ENCODE measurements at places on chromosomes 6 and 20.

DNA sequence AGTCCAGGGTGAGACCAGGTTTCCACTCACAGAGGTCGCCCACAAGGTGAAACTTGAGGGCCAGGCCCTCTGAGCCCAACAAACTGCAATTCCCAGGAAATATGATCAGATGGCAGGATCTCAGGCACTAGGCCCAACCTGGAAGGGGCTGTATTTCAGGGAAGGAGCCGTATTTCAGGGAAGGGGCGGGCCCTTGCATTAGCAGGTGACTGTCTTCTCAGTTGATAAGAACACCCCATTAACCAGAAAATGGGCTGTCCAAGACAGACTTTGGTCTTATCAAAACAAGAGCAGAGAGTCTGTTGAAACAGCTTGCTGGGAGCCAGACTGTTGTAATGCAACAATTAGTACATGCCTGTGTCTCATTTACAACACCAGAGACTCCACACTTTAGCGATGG, 10.9 kb upstream of the BNIP5 start:
- DNase-seq = peak; percentile 99

- no peak for DNase-seq
These were observed 4.1 kb downstream of the ANGPT4 start for GRCh38 chr20:911882-912600.

DNA sequence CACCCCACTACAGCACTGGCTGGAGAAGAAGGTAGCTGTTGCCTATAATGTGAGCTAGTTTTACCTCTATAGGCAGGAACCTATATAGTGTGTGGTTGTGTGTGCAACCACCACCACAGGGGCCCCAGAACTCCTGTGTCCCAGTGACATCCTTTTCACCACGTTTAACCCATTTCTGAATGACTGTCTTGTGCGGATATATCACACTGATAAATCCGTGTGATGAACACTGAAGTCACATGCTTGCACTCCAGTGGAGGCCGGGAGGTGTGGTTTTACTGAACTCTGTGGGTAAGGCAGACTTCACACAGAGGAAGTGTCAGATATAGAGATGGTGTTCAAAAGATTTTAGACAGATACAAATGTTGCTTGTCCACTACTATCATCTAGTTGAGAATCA, 32.5 kb downstream of the SDHAF4 start:
- DNase-seq = no peak

DNA sequence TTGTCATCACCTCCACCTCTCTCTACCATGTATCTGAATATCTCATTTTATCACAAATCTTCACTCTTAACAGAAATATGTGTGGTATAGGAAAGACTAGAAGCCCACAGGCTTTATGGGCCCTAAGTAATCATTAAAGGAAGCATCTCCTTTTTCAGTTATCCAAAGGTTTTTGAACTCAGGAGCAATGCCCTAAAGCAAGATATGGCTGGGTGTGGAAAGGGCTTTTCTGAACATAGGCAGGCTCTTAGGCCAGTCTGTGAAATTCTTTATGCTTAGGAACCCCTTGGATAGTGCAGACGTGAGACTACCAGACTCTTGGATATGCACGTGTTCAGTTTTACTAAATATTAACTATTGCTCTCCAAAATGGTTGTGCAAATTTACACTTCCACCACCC, 99.5 kb downstream of the ADTRP start:
- no peak for DNase-seq

- DNase-seq = peak; percentile 51
These were observed 192.2 kb downstream of the FARS2 start for GRCh38 chr6:5453546-5453945.

DNA sequence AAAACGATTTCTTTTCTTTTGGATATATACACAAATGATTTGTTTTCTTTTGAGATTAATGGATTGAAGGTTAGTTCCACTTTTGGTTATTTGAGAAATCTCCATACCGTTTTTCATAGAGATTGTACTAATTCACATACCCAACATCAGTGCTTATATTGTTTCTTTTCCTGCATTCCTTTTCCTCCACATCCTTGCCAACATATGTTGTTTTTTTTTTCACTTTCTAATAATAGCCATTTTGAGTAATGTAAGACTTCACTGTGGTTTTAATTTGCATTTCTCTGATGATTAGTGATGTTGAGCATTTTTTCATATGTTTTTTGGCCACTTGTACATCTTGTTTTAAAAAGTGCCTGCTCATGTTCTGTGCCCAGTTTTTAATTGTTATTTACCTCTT, 846.4 kb upstream of the EYS start:
- no peak for DNase-seq

- no peak for DNase-seq
These were observed 18.7 kb upstream of the GATA5 start for GRCh38 chr20:62494537-62494936.

DNA sequence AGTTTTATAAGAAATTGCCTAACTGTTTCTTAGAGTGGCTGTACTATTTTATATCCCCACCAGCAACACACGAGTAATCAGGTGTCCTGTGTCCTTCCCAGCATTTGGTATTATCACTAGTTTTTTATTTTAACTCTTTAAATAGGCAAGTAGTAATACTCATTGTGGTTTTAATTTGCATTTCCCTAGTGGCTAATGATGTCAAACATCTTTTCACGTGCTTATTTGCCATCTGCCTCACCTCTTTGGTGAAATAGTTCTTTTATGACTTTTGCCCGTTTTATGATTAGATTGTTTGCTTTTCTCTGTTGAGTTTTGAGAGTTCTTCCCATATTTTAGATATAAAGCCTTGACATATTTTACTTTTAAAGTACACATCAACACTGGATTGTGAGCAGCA, 57.8 kb downstream of the GCLC start:
- no peak for DNase-seq

- no peak for DNase-seq
These were observed 20.7 kb downstream of the TFEB start for GRCh38 chr6:41714556-41715273.

GRCh38 chr20:63854069-63854765, 7.1 kb upstream of the ABHD16B start:
- no peak for DNase-seq

DNA sequence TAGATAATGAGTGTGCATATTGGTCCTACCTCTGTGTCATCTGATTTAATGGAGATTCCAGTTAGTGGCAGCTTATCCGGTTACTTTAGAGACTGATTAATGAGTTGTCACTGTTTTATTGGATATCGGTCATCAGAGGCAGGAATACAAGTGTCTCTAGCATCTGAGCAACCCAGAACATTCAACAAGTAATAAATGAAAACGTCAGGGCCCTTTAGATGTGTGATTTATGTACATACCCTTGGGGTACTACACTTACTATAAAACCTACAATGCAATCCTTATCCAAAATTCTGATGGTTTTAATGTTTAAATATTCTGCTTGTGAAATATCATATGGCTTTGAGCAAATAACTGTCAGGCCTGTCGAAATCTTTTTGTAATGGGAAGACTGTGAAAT, 1117.9 kb upstream of the FLRT3 start:
- DNase-seq = no peak

DNA sequence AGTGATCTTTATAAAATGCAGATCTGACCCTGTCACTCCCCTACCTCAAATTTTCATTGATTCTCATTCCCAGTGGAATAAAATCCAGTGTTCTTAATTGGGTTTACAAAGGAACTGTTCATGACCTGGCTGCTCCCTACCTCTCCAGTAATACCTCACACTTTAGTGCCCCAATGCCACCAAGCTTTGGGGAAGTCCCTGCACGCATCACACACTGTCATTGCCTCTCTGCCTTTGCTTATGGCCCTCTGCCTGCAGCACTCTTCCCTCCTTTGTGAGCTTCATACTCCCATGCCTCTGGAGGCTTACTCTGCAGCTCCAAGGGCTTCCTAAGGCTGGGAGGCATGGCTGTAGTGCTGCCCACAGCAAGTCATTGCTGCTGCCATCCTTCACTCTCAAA, 57.4 kb downstream of the TMC2 start:
- no peak for DNase-seq

- DNase-seq = no peak
These were observed 129.6 kb upstream of the THBS2 start for GRCh38 chr6:169383265-169383664.

GRCh38 chr6:63799813-63800212, 164.2 kb downstream of the PHF3 start:
- no peak for DNase-seq

- DNase-seq = no peak
These were observed 2.1 kb upstream of the TNFAIP3 start for GRCh38 chr6:137864812-137865508.

- DNase-seq = peak; percentile 44
These were observed 82.9 kb upstream of the FOXP4 start for GRCh38 chr6:41463062-41463930.

GRCh38 chr6:98041921-98042320, 758.9 kb upstream of the MMS22L start:
- DNase-seq = no peak

DNA sequence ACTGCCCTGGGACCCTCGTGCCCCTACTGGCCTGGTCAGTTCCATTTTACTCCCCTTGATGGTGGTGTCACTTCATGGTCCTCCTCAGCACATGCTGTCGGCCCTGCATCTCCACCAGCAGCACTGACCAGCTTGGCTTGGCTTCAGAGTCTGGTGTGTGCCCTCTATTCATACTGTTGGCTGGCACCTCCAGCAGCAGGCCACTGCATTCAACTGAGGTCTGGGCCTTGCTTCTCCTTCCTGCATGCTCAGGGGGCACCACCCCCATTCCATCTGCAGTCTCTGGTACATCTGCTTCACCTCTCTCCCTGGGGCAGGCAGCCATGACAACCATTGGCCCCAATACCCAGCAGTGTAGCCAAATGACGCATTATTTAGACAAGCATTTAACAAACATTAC, 155.9 kb downstream of the SLC24A3 start:
- DNase-seq = no peak

- no peak for DNase-seq
These were observed 345.0 kb downstream of the QKI start for GRCh38 chr6:163759542-163759941.

GRCh38 chr6:137405806-137406205, 88.4 kb downstream of the OLIG3 start:
- no peak for DNase-seq

DNA sequence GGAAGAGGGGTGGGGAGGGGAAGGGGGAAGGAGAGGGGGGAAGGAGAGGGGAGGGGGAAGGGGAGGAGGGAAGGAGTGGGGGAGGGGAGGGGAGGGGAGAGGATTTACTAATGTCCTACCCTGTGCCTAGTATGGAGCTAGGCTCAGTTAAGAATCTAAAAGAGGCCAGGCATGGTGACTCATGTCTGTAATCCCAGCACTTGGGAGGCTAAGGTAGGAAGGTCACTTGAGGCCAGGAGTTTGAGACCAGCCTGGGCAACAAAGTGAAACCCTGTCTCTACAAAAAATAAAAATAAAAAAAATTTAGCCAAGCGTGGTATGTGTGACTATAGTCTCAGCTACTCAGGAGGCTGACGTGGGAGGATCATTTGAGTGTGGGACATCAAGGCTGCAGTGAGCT, 13.0 kb downstream of the UBE2J1 start:
- DNase-seq = no peak

DNA sequence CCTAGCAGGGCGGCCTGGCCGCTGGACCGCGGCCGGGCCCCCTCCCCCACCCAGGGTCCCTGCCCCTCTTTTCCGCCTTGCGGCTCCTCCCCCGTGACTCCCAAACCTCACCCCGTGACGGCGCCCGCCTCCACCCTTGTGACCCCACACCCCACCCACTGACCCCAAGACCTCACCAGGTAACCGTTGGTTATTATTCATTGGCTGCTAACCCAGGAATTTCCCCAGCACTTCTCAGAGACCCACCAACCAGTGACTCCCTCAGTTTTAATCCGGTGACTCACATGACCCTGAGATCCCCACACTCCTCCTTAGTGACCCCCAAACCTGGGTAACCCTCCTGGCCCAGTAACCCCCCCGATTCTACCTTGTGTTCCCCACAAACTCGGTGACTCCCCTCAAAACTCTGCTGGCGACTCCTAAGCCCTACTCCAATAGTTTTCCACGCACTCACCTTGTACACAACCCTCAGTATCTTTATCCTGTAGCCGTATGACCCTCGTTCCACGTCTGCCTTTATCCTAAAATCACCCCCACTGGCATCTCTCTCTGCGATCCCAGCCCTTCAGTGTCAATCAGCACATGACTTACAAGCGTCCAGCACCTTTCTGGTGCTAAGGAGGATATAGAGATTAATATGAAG, 534 bp downstream of the ZNF76 start:
- DNase-seq = peak; percentile 79

DNA sequence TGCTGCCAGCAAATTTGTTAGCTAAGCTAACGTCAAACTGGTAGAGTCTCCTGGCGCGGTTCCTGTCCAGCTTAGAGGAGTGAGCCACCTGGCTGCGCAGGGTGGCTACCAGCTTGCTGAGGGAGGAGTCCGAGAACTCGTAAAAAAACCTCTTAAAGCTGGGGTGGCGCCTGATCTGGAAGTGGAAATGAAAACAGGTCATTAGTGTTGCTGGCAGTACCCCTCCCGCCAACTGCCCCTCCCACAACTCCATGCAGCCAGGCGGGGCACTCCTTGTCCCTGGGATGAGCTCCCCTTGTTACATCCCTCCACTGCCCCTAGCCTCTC, 17.3 kb downstream of the BNIP5 start:
- DNase-seq = no peak

GRCh38 chr6:154752022-154752421, 18.8 kb downstream of the SCAF8 start:
- DNase-seq = peak; percentile 38

DNA sequence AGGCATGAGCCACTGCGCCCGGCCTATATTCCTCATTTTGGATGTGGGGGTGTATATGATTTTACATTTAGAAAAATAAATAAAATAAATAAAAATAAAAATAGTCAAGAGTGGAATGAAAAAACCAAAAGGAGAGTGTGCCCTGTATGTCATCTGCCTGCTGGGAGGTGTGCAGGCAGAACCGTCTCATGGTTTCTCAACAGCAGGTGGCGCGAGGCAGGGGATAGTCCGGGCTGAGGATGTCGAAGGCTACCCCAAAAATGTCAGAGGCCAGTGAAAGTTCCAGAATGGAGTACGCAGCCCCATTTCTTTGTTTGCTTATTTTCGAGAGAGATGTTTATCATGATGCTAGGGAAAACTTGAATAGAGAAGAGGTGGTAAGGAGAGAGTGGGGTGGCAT, 16.4 kb upstream of the KIF16B start:
- no peak for DNase-seq

GRCh38 chr6:66190858-66191257, 483.8 kb upstream of the EYS start:
- DNase-seq = no peak

Data from hematopoietic multipotent progenitor cell treated with erythropoietin and hydrocortisone succinate and interleukin-3 and kit ligand, for 8 days (in vitro differentiated cells).